ENCODE measurements at places on chromosomes 4 and X. TPM values are rescaled to one million over a fixed set of nuclear protein-coding genes. Genes with fewer than 3 reads are reported as not detected.

Gene TCEAL5
- not detected for total RNA-seq

Gene FAM184B
- total RNA-seq = not detected

Gene NUDT10
- not detected for total RNA-seq

Gene DAPP1
- total RNA-seq = not detected

Gene PNMA6F
- total RNA-seq = not detected

DNA sequence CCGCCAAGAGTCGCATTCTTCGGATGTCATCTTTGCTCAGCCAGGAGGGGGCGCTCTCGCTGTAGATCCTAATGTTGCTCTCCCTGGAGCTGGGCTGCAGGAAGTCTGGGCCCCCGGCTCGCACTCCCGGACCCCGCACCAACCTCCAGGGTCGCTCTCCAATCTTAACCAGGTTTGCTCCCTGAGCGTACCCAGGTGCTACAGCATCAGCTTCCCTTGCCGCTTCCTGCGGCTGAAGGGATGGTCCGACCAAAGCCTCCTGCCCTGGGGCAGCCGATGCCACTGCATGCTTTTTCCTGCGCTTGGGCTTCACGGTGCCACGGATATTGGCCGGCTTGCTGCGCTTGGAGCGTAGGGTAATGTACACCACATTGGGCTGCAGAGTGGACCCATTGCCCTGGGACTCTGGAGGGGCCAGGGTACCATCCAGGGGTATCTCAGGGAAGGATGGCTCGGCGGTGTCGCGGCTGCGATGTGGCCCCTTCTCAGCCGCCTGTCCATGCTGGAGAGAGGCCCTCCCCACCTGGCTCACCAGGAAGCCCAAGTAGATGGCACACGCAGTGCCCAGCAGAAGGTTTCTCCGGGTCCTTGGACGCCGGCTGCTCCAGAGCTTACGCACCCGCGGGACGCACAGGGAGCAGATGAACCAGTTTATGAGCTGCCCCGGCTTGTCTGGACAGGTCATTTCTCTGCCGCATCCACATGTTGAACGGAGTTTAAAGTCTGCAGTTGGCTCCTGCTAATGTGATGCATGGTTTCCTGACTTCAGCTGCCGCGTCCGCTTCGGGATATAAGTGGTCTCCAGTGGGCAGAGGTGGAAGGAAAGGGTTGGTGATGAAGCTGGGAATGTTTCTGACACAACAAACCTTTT lies 1.9 kb downstream of the GASK1B start:
- H3K36me3 ChIP-seq = no peaks in the 10 kb centered on the region
- H3K4me3 ChIP-seq = peak overlapping the region; percentile 74
- no peaks in the 10 kb centered on the region for H3K27me3 ChIP-seq

GRCh38 chr4:4433941-4434340 lies 47.0 kb downstream of the NSG1 start:
- 0 out of 2 replicates have a peak, but pooled peaks cover 8% of the 10 kb centered on the region for H3K36me3 ChIP-seq
- H3K4me1 ChIP-seq = peaks cover 13% of the 10 kb centered on the region
- no peaks in the 10 kb centered on the region for H3K27me3 ChIP-seq
- H3K4me3 ChIP-seq = no peak overlapping the region
- no peak overlapping the region for H3K27ac ChIP-seq

Gene TLR7
- not detected for total RNA-seq

DNA sequence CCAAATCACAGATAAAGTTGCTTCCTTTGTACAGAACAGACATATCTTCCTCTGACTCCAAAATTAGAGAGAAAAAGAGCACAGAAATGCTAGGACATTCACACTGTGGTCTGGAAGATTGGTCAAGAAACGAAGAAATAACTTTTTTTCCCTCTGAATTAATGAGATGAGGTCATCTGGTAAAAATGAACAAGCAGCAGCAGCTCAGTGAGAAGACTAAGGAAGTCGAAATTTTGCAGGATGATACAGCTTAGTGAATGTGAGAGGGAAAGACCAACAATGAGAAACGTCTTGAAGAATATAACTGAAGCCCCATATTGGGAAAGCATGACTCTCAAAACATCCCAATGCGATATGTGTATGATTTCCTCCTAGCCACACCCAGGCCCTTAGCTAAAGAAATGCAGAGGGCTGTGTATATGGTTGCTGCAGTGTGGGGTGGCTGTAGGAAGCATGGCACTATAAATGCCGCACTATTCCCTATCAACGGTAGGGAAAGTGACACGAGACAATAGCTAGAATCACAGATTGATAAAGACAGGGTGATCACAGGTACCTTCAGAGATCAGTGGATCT lies 208.6 kb downstream of the VEGFC start:
- H3K4me1 ChIP-seq = peaks cover 14% of the 10 kb centered on the region
- DNase-seq = peak; percentile 47
- H3K36me3 ChIP-seq = no peaks in the 10 kb centered on the region
- H3K27me3 ChIP-seq = no peaks in the 10 kb centered on the region
- no peak overlapping the region for H3K4me3 ChIP-seq

DNA sequence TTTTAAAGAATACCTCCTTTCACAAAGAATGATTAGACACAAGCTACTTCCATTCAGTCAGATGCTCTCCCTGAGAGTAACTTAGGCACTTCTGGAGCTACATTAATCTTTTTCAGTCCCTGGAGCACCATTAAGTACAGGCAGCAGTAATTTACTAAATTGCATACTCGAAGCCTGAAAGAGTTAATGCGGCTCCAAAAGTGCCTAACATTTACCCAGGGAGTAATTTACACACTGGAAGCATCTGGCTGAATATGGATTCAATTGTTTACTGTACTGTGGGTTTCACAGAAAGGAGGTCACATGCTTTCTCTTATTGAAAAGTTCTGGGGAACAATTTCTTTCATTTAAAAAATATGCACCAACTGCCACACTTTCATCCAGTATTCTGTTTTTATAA lies 260.8 kb upstream of the TENM3 start:
- H3K4me1 ChIP-seq = no peaks in the 10 kb centered on the region
- no peaks in the 10 kb centered on the region for H3K36me3 ChIP-seq
- no peak for DNase-seq
- H3K27ac ChIP-seq = no peak overlapping the region
- no peaks in the 10 kb centered on the region for H3K27me3 ChIP-seq

DNA sequence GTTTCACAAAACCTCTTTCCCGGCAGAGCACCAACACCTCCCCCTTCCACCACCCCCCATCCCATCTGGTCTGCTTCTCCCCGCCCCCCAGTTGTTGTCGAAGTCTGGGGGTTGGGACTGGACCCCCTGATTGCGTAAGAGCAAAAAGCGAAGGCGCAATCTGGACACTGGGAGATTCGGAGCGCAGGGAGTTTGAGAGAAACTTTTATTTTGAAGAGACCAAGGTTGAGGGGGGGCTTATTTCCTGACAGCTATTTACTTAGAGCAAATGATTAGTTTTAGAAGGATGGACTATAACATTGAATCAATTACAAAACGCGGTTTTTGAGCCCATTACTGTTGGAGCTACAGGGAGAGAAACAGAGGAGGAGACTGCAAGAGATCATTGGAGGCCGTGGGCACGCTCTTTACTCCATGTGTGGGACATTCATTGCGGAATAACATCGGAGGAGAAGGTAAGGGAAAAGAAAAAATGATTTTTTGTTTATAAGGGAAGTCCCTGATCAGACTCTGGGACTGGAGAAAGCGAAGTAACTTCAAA lies at the start of gene PDGFRA:
TSS of gene PDGFRA (plus strand) at position 333 of the 541 bp plus-strand sequence. CDS start 29,476 bp downstream, outside the sequence.
- H3K4me3 ChIP-seq = peak within 1 kb of the TSS; percentile 85
- H3K27ac ChIP-seq = peak within 1 kb of the TSS; percentile 87
- peaks cover 25% of the 10 kb centered on the region for H3K4me1 ChIP-seq
- DNase-seq = peak; percentile 85
- 0 out of 2 replicates have a peak, but pooled peaks cover 5% of the 10 kb centered on the region for H3K36me3 ChIP-seq

DNA sequence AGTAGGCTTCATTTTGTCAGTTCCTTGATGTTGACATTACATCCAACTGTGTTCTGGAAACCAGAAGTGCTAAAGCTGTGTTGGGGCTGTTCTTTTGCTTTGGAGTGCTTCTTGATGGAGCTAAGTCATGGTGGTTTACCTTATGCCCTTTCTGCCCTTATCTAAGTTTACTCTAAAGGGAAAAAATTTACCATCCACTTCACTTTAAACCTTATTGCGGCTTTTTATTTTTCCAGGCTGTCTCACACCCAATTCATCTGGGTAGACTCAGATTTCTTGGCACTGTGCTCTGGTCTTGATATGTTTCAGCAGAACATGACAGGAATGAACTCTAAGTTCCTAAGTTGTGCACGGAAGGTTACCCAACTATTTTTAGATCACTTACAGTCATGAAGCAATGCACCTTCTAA lies 104.7 kb upstream of the TTC29 start:
- H3K4me3 ChIP-seq = peak overlapping the region; percentile 40
- H3K36me3 ChIP-seq = no peaks in the 10 kb centered on the region
- 0 out of 2 replicates have a peak, but pooled peaks cover 7% of the 10 kb centered on the region for H3K4me1 ChIP-seq
- H3K27ac ChIP-seq = no peak overlapping the region
- H3K27me3 ChIP-seq = no peaks in the 10 kb centered on the region

GRCh38 chrX:68750316-68750715 lies 78.5 kb upstream of the EFNB1 start:
- no peaks in the 10 kb centered on the region for H3K4me1 ChIP-seq
- no peak for DNase-seq
- H3K27me3 ChIP-seq = no peaks in the 10 kb centered on the region
- no peak overlapping the region for H3K4me3 ChIP-seq
- no peaks in the 10 kb centered on the region for H3K36me3 ChIP-seq
- no peak overlapping the region for H3K27ac ChIP-seq

DNA sequence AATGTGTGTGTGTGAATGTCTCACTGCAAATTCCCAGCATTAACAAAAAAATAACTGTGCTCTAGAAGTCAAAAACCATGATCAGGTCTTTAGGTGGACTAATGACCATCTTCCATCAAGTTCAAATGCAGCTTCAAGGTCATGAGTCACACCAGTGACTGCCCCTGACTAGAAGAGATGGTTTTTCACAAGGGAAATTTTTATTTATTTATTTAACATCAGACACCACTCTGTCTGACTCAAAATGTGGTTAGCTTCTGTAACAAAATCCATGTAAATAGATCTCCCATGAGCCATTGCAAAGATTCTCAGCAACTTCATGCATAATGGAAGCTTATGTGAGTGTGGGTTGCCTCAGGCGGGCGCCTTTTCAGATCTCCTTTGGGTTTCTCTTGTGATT lies 219.2 kb downstream of the KIT start:
- no peaks in the 10 kb centered on the region for H3K4me1 ChIP-seq
- DNase-seq = peak; percentile 52
- no peak overlapping the region for H3K4me3 ChIP-seq

DNA sequence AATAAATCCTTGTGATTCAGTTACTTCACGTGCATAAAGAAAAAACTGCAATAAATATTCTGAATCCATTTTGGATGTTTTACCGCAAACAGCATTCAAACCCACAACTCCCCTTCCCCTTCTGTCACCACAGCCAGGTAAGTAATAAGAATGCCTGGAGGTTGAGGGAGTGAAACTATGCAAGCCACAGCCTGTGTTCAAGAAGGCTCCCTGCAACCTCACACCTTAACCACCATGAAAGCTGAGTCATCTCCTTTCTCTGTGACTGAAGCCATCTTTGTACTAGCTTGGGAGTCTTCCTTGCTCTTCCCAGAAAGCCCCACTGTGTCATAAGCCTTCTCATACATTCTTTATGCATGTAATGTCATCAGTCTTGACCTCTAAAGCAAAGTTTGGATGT lies 297.0 kb upstream of the PUDP start:
- no peaks in the 10 kb centered on the region for H3K27me3 ChIP-seq
- no peaks in the 10 kb centered on the region for H3K36me3 ChIP-seq
- no peak for DNase-seq
- no peak overlapping the region for H3K4me3 ChIP-seq
- H3K27ac ChIP-seq = no peak overlapping the region

- H3K4me1 ChIP-seq = peaks cover 17% of the 10 kb centered on the region
- no peaks in the 10 kb centered on the region for H3K27me3 ChIP-seq
- H3K4me3 ChIP-seq = no peak overlapping the region
- H3K36me3 ChIP-seq = no peaks in the 10 kb centered on the region
Observed at GRCh38 chrX:100980608-100981497, 11.3 kb downstream of the ARL13A start.

DNA sequence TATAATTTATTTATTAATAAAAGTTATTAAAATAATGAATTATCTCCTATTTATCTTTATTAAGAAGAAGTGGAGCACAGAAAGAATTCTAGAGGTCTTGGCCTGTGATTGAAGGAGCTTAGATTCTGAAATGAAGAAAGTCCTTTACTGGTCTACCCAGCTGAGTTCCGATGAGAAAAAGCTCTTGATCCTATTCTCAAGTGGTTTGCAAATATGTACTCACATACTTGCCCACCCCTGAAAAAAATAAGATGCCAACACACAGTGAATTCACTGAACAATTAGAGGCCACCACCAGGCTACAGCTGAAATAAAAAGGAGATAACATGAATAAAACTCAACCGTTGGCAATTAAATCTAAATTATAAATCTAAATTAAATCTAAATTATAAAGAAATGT lies 253.4 kb downstream of the MAPK10 start:
- no peaks in the 10 kb centered on the region for H3K27me3 ChIP-seq
- no peak overlapping the region for H3K27ac ChIP-seq
- DNase-seq = no peak
- no peak overlapping the region for H3K4me3 ChIP-seq
- peaks cover 23% of the 10 kb centered on the region for H3K4me1 ChIP-seq
- no peaks in the 10 kb centered on the region for H3K36me3 ChIP-seq

Gene PDGFRA
- total RNA-seq = 275 TPM

GRCh38 chrX:1462596-1463251 lies 10.0 kb upstream of the ASMTL start:
- H3K4me3 ChIP-seq = no peak overlapping the region
- no peaks in the 10 kb centered on the region for H3K36me3 ChIP-seq
- H3K27me3 ChIP-seq = peaks cover 28% of the 10 kb centered on the region
- H3K27ac ChIP-seq = no peak overlapping the region
- peak; percentile 41 for DNase-seq

- H3K4me1 ChIP-seq = peaks cover 27% of the 10 kb centered on the region
- no peak overlapping the region for H3K4me3 ChIP-seq
- peak; percentile 73 for DNase-seq
- H3K36me3 ChIP-seq = no peaks in the 10 kb centered on the region
Observed at GRCh38 chr4:20829617-20830357, 129.5 kb downstream of the PACRGL start.

Gene MAN2B2
- 50.1 TPM for total RNA-seq

DNA sequence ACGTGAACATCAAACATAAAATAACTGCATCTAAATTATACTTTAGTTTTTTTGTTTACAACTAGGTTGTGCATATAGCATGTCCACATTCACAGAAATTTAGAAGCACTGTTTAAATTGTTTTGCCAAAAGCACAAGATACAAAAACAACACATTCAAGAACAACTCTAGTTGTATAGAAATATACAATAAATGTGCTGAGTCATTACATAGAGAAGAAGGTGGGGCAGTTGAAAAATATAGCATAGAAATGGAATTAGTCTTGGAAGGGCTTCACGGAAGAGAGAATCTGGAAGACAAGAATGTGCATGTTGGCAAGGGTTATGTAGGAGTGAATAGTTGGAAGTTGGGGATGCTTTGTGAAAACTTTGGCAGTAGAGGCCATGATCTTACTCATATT lies 239.0 kb upstream of the GLRA2 start:
- no peaks in the 10 kb centered on the region for H3K36me3 ChIP-seq
- no peaks in the 10 kb centered on the region for H3K27me3 ChIP-seq
- no peak overlapping the region for H3K4me3 ChIP-seq
- no peaks in the 10 kb centered on the region for H3K4me1 ChIP-seq
